Stimulated activated CD4-positive, alpha-beta T cell treated with anti-CD3 and anti-CD28 coated beads, Interleukin-1b, Interleukin-23, amount 100 ng/mL, for 48 hours (primary cell): ENCODE measurements at places on chromosomes 2 and 18.

DNA sequence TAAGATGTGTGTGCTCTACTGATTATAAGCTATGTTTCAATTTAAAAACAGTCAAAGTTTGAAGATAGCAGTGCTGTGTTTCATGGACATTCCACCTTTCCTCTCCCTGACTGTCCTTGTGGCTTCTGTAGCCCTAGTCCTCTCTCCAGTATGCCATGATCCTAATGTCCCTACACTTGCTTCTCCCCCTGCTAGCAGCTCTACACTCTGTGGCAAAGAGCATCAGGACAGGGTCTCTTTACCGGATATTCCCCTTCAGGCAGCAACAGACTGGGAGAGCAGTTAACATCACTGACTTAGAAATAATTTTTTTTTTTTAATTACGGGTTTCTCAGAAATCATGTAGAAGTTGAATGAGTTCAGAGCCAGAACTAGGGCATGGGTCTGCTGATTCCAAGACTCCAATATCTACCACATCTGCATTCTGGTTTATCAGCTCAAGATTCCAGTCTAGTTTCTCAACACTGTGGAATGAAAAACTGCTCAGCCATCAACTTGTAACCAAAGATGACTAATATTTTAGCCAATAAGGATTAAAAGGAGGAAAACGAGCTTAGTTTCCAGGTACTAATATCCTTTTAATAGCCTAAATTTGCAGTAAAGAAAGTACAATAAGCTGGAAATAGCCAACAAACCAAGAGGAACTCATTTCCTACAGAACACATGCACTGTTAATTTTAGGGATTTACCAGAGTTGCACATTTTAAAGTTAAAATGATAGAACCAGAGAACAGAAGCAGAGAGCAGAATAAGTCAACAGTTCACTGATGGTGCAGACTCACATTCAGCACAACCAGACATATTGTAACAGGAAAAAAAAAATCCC lies 45.2 kb downstream of the TMEM131 start:
- DNase-seq = no peak

DNA sequence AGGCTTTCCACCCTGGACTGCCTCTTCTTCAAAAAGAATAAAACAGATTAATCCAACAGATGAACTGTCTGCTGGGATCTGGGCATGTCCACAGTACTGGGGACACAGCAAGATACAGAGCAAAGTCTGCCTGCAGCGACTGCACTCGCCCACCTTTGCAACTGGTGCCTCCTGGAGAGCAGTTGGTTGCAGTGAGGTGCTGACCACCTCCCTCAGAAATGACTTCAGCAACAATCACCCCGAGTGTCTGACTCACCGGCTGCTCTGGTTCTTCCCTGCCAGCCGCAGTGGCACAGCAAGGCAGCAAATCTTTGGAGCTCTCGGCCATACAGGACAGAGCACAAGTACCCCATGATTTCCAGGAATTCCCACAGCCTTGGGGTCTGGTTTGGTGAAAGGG lies 179.7 kb downstream of the ANAPC1 start:
- DNase-seq = peak; percentile 30

GRCh38 chr2:31382452-31383120 lies 32.0 kb downstream of the XDH start:
- DNase-seq = no peak

DNA sequence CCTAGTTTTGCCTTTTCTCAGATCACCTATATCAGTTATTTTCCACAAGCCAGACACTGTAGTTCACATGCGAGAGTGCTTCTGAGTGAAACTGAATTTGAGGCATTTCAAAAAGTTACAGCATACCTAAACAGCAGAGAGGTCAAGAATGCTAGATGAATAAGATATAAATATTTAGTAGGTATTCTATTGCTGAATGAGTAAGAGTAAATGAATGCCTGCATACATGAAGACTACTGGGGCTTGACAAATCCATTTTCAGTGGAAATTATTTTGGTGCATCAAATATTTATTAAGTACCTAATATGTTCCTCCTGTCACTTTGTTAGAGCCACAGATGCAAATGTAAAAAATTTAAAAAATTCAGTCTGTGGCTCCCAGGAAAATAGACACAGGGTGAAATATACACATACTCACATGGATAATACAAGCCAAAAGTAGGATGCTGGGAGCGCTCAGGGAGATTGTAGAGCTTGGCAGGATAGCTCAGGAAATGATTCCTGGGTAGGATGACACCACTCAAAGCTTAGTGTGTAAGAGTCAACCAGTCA lies 27.6 kb upstream of the CDC42EP3 start:
- no peak for DNase-seq

DNA sequence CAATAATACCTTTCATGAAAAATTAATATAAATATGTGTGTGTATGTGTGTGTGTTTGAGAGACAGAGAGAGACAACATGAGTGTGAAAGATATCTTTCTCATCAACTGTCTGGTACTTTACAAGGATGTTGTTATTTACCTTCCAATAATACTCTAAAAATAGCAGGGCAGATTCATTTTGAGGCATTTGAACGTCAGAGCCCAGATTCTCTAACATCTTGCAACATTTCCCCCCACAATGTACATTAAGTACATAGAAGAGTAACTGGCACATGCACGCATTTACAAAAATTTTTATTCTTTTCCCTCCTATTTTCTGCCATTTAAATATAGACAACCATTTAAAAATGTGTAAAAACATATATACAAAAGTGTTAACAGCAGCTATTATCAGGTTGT lies 100.9 kb downstream of the PID1 start:
- no peak for DNase-seq

DNA sequence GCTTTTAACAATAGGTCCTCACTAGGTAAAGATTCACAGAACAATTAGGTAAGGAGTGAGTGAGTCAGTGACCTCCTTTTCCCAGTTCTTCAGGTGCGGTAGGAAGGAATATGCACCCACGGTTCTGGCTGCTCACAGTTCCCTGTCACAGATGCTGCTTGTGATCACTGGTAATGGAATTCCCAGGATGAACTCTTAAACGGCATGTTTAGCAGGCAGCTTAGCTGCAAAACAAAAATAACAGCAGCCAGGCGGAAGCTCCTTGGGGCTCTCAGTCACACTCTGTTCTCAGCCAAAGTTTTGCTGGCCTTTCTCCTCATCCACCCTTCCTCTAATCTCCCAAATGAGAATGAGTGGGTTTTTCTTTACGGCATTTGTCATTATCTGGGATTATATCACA lies 274.5 kb downstream of the MYT1L start:
- no peak for DNase-seq

DNA sequence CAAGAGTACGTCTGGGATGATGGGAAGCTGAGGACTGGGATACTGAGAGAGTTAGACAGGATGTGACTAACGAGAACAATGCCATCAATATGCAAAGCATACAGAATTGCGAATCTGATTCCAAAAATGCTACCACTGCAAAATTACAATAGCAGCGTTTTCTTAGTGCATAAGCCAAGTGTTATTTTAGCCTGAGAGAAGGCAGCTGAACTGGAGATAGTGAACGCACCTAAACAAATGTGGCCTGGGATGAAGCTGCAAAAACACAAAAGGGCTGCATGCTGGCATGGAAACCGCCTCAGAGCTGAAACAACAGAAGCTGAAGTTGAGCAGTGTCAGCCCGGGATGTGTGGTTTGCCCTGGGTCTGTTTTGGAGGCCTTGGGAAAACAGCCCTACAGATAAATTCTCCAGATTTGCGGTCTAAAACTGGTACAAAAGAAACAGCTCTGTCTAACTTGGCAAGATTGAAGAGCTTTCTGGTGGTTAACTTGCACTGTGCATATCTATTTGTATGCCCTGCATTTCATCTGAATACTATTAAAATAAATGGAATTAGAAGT lies 45.5 kb downstream of the LYPD6 start:
- no peak for DNase-seq

- DNase-seq = no peak
These were observed 27.2 kb upstream of the RFX8 start for GRCh38 chr2:101502095-101502494.

DNA sequence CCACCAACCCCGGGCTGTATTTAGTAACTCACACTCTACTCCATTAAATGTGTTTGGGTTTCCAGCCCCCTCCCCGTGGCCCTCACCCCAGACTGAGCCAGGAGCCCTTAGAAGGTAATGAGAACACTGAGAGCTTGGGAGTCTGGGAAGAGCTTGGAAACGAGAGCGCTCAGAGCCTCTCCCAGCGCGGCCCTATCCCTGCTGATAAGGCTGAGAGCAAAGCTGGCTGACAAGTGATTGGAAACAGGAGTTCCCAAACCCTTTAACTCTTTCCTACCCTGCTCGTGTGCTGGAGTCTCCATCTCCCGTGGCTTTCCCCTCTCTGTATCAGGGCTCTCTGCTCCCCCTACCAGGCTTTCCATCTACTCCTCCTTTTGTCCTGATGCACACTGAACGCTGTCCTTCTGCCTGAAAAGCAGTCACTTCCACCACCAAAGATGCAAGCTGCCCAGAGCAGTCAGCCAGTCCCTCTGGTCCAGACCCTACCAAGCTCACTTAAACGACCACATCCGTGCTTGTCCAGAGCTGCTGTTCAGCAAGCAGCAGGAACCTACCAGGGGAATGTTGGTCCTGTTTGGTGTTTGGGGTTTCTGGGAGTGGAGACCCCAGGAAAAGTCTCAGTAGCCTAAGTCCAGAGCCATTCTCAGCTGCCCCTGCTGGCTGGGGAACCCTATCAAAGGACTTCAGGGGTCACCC lies 100.0 kb upstream of the PKDCC start:
- no peak for DNase-seq

DNA sequence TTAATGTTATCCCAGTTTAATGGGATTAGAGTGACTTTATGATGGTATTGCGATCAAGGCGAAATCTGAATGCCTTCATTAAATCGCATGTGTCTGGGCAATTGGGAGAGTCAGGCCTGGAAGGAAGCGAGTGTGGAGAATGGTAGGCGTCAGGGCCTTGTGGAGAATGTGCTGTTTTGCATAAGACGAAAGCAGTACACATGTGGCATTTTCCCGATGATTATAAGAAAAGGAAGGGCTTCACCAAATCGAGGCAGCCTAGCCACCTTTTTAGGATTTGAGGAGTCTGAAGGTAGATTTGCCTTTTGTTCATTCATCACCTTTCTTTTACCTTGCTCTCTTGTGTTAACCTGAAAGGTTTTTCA lies 1.0 kb downstream of the ZNF532 start:
- no peak for DNase-seq

DNA sequence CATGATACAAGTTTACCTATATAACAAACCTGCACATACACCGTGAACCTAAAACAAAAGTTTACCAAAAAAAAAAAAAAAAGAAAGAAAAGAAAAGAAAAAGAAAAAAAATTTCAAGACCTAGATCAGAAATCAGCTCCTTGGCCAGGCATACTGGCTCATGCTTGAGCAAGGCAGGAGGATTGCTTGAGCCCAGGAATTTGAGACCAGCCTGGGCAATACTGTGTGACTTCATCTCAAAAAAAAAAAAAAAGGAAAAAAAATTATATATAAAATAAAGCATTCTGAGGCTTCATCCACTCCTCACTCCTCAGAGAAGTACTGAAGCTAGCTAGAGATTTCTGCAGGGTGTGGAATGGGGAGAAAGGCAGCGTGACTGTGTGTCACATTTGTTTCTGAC lies 11.8 kb upstream of the PROC start:
- no peak for DNase-seq

DNA sequence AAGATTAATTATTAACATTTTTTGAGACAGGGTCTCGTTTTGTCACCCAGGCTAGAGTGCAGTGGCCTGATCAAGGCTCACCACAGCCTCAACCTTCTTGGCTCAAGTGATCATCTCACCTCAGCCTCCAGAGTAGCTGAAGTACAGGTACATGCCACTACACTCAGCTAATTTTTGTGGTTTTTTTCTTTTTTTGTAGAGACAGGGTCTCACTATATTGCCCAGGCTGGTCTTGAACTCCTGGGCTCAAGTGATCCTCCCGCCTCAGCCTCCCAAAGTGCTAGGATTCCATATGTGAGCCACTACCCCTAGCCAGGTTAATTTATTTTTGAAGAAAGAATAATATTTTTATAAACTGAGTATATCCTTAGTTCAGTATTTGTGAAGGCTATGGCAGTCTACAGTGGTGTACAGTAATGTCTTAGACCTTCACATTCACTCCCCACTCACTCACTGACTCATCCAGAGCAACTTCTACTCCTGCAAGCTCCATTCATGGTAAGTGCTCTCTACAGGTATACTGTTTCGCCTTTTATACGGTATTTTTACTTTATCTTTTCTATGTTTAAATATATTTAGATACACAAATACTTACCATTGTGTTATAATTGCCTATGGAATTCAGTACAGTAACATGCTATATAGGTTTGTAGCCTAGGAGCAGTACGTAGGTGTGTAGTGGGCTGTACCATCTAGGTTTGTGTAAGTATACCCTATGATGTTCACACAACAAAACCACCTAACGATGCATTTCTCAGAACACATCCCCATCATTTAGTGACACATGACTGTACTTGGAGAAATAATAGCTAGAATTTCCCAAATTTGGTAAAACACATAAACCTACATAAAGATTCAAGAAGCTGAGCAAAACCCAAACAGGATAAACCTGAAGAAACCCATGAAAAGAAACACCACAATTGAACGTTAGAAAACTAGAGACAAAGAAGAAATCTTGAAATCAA lies 38.6 kb downstream of the MGAT4A start:
- no peak for DNase-seq

GRCh38 chr2:26011990-26012856 lies 21.7 kb upstream of the RAB10 start:
- no peak for DNase-seq

DNA sequence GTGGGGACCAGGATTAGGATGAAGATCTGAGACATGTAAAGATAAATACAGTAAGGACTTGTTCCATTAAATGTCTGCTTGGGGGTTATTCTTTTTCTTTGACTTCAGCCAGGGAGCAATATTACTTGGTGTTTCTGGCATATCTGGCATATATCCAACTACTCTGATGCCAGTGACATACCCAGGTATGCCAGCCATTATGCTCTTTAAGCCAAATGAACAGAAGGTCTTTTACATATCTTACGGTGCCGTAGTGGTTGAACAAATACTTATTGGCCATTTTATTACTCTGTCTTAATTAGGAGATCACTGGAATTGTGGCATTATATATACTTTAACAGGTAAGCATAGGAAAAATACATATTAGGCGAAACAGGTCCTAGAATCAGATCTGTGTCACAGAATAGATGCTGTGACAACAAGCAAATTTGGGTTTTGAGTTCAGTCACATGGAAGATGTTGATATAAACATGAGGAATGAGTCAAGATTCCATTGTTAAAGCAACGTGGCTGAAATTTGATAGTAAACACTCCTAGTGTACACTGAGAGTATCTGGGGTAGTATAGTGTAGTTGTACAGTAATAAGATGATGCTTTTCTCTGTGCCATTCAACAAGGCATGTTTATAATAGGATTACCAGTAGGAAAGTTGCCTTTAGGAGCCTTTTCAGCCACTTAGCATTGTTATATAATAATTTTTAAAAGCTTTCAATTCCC lies 62.6 kb downstream of the KCTD18 start:
- no peak for DNase-seq

DNA sequence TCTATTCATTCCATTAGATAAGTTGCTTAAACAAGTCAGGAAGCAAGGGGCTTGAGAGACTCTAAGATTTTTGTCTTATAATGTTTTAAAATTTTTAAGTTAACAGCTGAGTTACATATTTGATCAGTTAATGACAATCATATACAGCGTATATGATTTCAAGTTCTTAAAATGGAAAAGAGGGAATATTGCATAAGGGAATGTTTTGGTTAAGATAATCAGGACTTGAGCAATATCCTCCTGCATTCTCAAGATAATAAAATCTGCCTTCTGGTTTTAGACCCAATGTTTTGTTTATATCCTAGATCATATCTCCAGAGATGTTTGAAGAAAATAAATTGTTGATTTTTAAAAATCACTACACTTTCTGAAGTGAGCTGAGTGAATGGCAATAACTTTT lies 13.4 kb upstream of the DYNC1I2 start:
- DNase-seq = no peak
